CD4-positive, alpha-beta T cell treated with Interleukin-15 for 4 hours (primary cell): ENCODE measurements at places on chromosomes 12 and 14.
A peak's percentile ranks its signal among the peaks of the same experiment; 100 is the strongest.

GRCh38 chr12:92905258-92905810 is 23.8 kb downstream of the EEA1 start:
- no peak for DNase-seq

DNA sequence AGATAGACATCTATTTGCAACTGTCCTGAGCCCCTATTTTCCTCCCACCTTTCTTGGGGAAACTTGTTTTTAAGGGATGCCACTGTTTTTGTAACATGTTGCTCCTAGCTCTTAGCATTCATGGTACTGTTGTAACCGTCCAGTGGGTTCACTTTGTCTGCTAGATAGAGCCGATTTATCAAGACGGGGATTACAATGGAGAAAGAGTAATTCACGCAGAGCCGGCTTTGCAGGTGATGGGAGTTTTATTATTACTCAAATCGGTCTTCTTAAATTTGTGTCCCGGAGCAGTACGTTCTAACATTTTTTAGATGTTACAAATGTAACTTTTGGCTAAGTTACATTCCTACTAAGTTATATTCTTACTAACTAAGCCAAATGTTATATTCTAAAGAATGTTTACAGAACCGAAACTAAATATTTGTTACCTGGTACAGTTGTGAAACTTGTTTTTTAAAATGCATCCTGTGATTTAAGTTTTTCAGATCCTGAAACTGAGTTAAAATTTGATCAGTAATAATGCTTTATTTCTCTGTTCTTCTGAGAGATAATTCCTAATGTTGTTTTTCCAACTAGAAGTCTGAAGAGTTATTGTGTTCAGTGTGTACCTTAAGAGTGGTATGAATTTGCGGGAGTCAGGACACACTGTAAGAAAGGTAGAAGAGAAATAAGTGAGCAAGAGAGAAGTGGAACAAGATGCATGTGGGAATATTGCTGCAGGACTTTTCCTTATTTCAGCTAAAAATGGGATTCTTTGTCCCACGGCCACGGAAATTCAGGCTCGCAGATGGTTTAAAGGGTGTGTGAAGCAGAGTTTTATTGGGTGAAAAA is 20.6 kb upstream of the CLEC2D start:
- DNase-seq: no peak

GRCh38 chr14:35385042-35385839 is 19.3 kb downstream of the NFKBIA start:
- no peak for DNase-seq

- DNase-seq: no peak
Measured at GRCh38 chr12:129552996-129553750, 350.7 kb downstream of the TMEM132D start.

DNA sequence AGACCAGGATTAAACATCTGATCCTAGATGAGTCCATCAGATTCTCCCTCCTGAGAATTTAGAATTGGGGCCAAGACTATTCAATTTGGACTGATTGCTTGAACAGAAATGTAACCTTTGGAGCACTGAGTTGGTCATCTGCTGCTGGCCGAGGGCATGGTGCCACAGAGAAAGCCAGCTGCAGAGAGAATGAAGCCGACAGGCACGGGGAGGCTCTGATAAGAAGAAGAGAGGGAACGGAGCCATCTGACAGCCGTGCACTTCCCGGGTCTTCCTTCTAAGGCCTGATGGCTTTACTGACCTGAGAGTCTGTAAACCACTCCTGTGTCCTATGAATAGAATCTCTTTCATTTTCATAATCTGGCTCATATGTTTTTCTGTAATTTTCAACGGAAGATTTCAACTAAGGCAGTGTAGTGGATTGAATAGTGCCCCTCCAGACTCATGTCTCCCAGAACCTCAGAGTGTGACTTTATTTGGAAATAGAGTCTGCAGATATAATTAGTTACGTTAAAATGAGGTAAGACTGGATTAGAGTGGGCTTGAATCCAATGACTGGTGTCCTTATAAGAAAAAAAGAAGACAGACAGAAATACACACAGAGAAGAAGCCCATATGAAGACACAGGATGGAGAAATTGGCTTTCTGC is 39.1 kb upstream of the FRS2 start:
- no peak for DNase-seq

GRCh38 chr14:22982477-22983245 is at the start of gene AJUBA:
Gene AJUBA, minus strand, starts transcription at chr14:22982551. Its CDS starts 285 bp downstream, at chr14:22982266.
- peak; percentile 65 for DNase-seq

GRCh38 chr14:95218472-95219193 is 61.3 kb upstream of the DICER1 start:
- DNase-seq: no peak

DNA sequence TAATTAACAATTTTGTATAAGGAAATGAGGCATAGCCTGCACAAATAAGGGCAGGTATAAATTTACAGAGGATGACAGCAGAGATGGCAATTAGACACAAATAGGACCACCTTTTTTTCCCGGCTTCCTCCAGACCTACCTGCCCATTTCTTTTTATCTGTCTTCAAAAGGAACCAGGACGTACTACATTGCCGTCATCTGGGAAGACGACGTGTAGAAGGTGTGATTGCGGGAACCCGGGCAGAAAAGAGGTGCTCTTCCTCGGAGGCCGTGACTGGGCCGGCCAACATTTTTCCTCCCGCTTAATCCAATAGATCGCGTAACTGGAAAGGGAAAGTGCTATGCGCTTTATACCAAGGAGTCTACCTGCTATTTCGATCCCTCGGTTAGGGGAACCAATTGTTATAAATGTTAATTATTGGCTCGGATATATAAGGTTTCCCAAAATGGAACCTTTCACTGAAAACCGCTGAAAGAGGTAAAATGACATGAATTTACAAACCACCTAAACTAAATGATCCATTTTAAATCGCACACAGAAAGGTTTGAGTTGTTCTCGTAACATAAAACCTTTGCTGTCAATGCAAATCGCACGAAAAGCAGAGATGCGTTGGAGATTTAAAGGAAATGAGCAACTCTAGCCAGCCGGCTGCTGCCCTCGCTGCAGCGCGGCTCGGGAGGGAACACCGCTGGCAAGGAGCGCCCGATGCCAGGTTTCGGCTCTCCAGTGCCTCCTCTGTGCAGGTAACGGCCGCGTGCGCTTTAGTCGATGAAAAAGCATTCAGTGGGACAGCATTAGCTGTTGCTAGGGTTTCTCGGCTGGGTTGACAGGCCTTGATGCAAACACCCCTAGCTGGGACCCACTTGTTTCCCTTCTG is 2.8 kb upstream of the SIX1 start:
- no peak for DNase-seq

GRCh38 chr14:53220914-53221313 is 67.8 kb upstream of the DDHD1 start:
- DNase-seq: no peak

- no peak for DNase-seq
Measured at GRCh38 chr14:55398679-55399078, 13.0 kb downstream of the ATG14 start.

DNA sequence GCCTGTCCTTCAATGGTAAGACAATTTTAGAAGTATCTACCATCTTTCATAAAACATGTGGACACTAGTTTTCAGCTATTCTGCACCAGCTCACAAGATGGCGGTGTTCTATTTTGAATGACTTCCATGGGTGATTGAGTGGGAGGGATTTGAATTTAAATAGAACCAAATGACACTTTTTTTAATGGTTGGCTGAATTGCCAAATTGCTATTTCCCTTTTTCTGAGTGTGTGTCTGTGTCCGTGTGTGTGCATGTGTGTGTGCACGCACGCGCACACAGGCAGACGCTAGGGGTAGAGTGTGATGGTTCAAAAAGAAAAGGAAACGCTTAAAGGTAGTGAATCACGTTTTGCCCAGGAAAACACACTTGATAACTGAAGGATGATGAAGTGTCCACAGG is 362.6 kb downstream of the DAD1 start:
- DNase-seq: peak; percentile 33

DNA sequence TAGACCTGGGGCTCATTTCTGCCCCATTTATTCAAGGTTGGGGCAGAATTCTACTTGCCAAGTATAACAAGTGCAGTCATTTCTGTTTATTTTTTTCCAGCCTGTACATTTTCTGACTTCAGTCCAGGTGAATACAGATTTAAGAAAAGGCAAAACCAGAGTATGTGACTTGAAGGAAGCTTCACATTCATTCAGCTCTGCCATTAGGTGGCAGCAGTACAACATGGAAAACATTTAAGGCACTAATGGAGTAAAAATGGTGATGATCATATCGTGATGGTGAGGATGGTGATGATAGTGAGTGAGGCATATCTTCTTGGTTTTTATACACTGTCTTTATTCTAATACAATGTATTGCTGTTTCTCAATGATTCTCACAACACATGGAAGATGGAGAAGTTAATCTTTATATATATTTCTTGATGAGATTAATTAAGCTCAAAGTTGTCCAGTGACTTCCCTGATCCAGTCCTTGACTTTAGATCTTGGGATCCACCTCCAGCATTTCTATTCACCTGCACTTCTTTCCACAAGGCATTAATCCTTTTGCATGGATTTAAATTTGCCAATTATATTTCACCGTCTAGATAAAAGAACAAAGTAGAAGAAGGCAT is 176.7 kb upstream of the SEL1L start:
- DNase-seq: no peak

- no peak for DNase-seq
Measured at GRCh38 chr12:3613641-3614395, 122.8 kb downstream of the PRMT8 start.

GRCh38 chr14:75315144-75315543 is 36.5 kb downstream of the FOS start:
- no peak for DNase-seq

GRCh38 chr14:73717711-73718417 is 3.7 kb upstream of the PNMA1 start:
- DNase-seq: no peak

- no peak for DNase-seq
Measured at GRCh38 chr12:119365451-119365850, 30.9 kb downstream of the CCDC60 start.

DNA sequence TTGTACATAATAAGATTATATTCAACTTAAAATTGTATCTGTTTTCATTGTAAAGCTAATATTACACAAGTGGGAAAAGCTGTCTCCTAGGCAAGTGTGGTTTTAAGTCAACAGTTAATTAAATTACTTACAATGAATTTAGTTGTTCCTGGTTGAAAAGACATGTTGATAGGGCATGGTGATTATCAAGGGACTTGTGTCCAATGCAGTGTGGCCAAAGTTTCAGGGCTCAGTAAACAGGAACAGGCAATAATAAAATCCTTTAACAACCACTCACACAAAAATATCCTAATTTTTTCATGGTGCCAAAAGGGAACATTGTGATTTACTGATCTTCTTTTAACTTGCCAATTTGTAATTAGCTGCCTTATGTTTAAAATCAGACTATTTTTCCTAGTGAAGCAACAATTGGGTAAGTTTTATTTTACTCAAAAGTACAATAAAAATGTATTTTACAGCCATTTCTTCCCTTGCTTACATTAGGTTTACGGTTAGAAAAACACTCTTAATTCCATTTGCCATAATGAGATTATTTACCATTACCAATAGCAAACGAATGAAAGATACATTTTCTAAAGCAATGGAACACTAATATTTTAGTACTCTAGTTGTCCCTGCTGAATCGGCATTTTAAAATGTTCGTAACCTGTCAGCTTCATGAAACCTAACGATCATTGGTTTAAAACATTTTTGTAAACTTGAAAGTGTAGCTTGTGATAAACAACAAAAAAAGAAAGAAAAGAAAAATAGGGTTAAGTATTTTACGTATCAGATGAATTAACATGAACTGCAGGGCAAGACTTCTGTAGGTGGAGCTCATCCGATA is 1.8 kb upstream of the WNK1 start:
- no peak for DNase-seq

DNA sequence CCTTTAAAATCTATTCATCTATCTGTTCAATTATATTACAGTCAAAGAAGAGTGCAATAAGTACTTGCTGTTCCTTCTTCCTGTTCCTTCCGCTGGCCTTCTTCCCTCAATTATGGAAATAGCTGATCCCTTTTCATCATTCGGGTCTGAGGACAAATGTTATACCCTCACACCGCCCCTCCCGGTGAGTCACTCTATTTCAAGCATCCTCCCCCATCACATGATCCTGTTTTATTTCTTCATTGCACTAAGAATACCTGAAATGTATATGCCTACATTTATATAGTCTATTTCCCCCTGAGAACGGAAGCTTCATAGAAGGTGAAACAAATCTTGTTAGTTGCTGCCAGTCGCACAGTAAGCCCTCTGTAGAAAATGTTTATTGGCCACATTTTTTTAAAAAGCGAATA is 2.5 kb downstream of the SLC38A1 start:
- peak; percentile 59 for DNase-seq

DNA sequence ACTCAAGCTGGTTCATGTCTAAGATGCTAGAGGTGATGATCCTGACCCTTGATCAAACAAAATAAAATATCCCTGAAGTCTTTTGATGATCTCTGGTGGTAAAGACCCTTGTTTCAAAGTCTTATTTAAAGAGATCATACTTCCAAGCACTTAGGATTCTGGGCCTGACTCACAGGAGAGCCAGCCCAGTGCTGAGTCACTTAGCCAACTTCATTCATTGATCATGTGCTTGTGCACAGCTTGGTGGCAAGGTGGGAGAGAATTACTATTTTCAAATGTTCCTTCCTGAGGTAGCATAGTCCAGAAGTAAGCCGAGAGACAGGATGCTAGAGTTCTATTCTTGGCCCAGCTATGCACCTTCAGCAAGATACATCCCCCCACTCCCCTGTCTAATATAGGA is 40.6 kb downstream of the SCN8A start:
- no peak for DNase-seq

DNA sequence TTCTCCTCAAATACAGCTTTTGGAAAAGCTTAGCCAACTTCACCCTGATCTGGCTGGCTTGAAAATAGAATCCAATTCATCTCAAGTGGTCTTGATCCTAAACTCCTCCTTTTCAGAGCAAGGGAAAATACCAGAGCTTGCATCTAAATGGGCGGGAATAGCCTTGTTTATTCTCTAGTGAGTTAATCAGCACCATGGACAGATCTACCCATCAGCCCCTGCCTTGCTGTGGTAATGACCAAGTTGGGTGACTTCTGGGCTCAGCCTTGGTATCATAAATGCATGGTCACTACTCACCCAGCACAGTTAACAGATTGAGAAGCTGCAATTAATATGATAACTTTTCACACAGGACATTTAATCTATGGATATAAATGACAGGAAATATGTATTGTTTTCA is 196.6 kb downstream of the GLT1D1 start:
- DNase-seq: no peak

DNA sequence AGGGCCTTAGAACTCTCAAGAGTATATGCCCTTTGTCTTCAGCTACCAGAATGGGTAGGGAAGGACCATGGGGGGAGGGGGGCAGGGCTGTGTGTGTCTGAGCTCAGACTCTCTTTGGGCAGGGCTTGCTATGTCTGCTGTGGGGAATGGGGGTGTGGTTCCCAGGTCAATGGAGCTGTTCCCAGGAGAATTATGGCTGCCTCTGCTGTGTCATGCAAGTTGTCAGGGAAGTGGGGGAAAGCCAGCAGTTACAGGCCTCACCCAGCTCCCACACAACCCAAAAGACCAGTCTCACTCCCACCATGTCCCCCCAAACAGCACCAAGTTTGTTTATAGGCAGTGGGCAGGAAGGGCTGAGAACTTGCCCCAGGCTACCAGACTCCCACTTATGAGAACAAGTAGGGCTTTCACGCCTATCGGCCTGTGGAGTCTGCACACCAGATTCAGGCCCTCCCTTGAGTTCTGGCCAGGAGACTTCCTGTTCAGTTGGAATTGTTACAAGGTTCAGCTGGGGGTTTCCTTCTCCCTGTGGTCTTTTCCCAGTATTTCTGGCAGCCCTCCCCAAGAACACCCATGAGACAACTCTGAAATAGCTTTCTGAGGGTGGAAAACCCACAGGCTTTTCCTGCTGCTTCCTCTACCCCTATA is 6.1 kb upstream of the SERPINA11 start:
- DNase-seq: no peak
